Activated CD4-positive, alpha-beta T cell treated with anti-CD3 and anti-CD28 coated beads, Interleukin-2, amount 10 ng/mL, durations not matched to agents 7 days and 5 days (primary cell): ENCODE measurements at places on chromosomes 12 and 14. TPM values are rescaled to one million over a fixed set of nuclear protein-coding genes. Genes with fewer than 3 reads are reported as not detected.

The PLA2G1B gene
- total RNA-seq = not detected

The RERG gene
- 0.17 TPM for total RNA-seq

The KLRC1 gene
- total RNA-seq = not detected

The TMEM120B gene
- 6.0 TPM for total RNA-seq

The PPP1R36 gene
- total RNA-seq = not detected

The LMO3 gene
- total RNA-seq = not detected

The OLR1 gene
- total RNA-seq = not detected

The PGF gene
- 0.12 TPM for total RNA-seq

The DTX1 gene
- 0.15 TPM for total RNA-seq

The IL31 gene
- not detected for total RNA-seq

The PTPN6 gene
- total RNA-seq = 346 TPM

The MNAT1 gene
- 39.8 TPM for total RNA-seq

The LMNTD1 gene
- not detected for total RNA-seq

The TPPP2 gene
- not detected for total RNA-seq
